C1 segment of cervical spinal cord (tissue), 14 donors: ENCODE measurements at places on chromosomes 1 and 21.

GRCh38 chr1:244413736-244414135 is 38.0 kb downstream of the ADSS2 start:
- DNase-seq, result no peak

DNA sequence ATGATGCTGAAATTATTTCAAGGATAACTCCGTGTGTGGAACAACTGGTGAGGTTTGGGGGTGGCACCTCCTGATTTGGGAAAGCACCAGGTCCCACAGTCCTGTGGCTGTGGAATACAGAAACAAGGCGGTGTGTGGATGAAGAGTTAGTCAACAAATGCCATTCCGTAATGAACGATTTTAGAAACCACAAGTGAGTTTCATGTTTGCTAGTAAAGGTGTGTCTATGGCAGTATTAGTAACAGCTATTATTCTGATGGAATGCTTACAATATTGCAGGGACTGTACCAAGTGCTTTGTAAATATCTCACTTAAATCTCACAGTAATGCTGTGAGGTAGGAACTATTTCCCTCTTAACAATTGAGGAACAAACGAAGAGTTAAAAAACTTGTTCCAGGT is 53.8 kb downstream of the B3GALNT2 start:
- DNase-seq, result no peak

GRCh38 chr1:110208916-110209645 is 1.0 kb upstream of the KCNC4 start:
- no peak for DNase-seq

GRCh38 chr1:66519992-66520391 is 14.0 kb upstream of the SGIP1 start:
- DNase-seq, result no peak

- DNase-seq, result no peak
Measured at GRCh38 chr1:182248721-182249120, 142.9 kb downstream of the GLUL start.

GRCh38 chr1:241902391-241903065 is 54.5 kb downstream of the EXO1 start:
- no peak for DNase-seq

- DNase-seq, result no peak
Measured at GRCh38 chr21:40845441-40845995, 1.4 kb downstream of the DSCAM start.

- no peak for DNase-seq
Measured at GRCh38 chr1:219092206-219092605, 81.5 kb upstream of the LYPLAL1 start.

DNA sequence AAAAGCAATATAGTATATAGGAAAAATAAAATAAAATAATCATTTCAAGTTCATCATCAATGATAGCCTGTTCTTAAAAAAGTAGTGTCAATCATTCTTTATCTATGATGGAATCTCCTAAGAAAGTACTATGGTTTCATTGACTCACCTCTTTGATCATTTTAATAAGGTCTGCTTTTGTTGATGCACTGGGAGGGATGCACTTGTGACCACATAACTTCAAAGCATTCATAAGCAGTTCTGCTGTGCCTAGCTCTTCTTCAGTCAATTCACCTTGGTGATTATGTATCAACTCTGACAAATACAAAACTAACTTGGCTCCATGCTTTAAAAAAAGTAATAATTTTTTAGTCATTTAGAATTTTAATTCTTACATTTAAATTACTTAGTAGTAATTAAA is 84.8 kb upstream of the GNG4 start:
- DNase-seq, result no peak

DNA sequence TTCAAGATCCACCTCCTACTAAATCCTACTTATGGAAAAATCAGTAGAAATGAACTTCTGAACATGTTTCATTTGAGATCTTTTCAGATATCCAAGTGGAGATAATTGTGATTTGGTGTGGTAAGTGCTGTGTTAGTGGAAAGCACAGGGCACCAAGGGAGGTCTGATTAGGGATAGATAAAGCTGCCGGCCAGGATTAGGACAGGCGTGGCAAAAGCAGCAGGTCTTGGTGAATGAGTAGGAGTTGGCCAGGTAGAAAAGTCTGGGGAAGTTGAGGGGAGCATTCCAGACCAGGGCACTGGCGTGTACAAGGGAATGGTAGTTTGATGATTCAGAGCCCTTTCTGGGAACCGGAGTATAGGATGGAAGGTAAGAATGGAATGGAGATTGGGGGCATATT is 47.8 kb downstream of the AZIN2 start:
- DNase-seq, result no peak

DNA sequence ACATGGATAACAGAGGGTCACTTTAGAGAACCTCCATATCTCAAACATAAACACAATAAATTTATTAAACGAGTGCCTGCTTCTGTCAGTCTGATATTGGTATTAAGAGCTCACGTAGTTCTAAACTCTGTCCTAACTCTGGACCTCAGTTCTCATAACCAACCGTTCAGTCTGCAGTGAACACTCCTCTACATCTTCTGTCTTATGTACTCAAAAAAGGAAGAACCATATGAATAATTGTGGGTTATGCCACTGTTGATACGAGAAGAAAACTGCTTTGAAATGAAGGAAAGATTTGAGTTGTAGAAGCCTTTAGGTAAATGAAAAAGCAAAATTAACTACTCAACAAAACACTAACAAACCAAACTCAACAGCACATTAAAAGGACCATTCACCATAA is 53.7 kb downstream of the DPYD start:
- DNase-seq, result no peak

DNA sequence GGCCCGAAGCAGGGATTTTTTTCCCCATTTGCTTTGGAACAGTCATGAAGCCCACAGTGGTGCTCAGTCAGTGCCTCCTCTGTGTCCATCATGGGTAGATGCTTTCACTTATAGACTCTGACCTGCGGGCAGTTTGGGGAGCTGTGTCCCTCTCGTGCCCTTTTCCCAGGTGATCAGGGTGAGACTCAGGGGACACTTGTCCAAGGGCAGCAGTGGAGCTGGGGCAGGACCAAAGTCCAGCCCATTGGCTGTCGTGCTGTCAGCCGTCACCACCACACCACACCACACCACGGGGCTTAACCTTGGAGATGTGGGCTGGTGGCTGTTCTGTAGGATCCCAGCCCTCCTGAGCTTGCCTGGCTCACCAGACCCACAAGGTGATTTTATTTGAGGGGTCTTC is 34.9 kb downstream of the SIM2 start:
- no peak for DNase-seq

DNA sequence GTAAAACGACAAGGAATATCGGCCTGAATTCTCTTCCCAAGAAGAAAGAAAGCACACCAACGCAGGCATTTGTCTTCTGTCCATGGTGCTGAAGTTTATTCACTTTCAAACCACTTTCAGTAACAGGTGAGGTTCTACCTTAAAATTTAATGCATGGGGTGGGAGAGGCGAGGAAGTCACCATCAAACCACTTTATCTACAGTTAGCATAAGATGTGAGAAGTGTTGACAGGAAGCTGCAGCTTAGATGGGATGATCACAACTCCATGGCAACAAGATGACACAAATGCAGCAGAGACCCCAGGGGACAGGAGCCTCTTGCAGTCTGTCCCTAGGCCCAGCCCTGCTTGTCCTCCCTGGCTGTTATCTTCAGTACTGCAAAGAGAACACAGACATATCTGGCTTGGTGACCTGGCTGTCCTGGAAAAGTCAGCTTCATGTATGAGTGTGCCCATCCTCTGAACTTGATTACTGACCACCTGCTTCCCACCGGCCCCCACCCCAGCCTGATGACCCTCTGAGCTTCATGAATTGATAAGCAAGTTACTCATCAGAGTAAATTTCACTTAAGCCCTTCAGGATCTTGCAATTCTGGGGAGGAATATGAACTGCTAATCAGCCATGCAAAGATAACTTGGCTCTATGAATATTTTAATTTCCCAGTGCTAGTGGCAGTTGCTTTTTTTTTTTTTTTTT is 1.8 kb downstream of the NPPA start:
- DNase-seq, result no peak

- DNase-seq, result no peak
Measured at GRCh38 chr21:28111151-28111619, 881.5 kb downstream of the LTN1 start.

DNA sequence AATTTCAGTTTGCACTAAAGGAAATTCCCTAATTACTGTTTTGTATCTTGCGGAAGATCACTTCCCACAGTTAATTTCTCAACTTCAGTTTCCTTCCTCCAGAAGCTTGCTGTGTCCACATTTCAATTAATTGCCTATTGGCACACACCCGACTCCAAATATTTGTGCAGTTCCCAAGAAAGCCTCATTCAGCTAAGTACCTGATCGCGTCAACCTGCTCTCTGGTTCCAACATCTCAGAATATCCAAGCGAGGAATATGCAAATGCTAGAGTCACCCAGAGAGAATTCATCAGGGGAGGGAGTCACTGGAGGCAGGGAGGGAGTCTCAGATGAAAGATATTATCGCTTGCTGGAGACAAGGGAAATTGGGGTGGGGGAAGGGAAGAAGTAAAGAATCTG is 351.3 kb downstream of the RRAGC start:
- no peak for DNase-seq

GRCh38 chr1:68723791-68724190 is 226.9 kb upstream of the DEPDC1 start:
- no peak for DNase-seq

DNA sequence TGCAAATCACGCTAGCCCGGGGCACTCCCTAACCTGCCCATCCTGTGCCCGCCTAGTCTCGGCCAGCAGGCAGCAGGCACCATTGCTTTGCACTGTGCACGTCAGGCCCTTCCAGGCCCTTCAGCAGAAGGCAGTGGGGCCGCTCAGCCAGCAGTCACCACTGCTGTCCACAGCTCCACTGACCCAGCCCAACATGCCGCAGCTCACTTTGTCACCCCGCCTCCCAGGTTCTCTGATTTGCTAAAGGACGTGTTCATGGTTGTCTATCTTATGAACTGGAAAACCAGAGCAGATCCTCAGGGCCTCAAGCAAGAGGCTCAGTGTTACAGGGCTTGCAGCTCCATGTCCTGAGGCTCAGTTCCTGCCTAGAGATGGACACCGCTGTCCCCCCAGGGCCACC is 14.2 kb upstream of the SPOCD1 start:
- DNase-seq, result no peak

DNA sequence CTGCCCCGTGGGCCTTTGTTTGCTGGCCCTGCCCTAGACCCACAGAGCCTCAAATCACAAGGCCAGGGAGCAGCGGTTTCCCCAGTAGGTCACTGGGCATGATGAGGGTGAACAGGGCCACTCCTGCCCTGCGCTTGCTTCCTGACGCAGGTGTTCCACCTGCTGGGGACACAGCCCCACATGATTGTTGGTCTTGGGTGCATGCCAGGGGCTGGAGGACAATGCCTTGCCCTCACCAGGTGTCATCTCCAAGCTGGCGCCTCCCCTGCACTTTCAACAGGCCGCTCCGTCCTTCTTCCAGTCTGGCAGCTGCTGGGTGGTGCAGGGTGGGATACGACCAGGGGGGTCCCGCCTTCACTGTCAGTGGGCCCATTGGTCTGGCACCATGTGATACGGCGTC is 24.3 kb downstream of the IL10RB start:
- DNase-seq, result no peak

- DNase-seq, result no peak
Measured at GRCh38 chr1:154006136-154006535, 15.6 kb downstream of the RPS27 start.

GRCh38 chr1:119909890-119910596 is 13.7 kb upstream of the ADAM30 start:
- no peak for DNase-seq

GRCh38 chr1:1305300-1306069 is 2.2 kb downstream of the ACAP3 start:
- DNase-seq, result no peak

DNA sequence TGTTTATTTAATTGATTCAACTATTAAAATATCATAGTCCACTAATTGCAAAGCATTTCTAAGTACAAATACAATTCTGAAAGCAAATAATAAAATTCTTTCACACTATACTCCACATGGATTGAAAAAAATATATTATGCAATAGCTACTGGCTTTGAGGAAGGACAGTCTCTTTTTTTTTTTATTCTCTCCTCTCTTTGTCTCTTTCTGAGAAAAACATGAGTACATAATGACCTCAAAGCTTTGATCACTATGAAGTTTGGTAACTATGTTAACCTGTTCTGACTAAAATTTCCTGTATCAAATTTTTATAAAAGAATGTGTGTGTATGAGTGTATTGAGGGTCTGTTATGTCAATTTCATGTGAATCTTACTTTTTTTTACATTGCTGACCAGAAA is 96.2 kb downstream of the RGS2 start:
- DNase-seq, result no peak

DNA sequence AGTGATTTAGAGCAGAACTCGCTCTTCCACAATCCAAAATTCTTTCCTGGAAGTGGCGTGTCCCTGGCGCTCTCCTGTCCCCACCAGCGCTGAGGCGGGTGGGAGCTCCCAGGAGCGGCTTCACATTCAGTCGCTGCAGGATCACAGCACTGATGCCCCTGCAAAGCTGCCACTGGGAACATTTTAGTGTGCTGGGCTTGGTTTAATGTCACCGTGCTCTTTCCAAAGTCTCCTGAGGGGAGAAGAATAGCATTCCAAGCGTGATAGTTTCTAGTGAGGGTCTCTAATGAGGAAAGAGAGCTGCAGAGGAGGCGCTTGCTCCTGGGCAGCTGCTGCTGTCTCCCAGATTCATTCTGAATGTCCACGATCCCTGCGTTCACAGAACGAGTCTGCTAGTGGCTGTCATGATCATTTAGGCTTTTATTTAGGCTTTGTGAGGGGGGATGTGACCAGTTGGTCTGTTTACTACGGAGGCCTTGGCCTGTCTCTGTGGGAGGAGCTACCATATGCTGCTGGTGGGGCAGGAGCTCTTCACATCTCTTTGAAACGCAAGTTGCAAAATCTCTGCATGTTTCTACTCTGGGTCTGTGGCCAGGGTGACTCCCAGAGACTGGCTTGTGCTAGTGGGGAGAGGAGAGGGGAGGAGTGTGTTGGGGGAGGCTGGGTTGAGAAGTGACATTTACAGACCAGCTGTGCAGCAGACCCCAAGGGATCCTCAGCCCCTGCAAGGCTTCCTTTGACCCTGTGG is 23.4 kb downstream of the OLFML3 start:
- no peak for DNase-seq

GRCh38 chr1:108961198-108961597 is 2.1 kb downstream of the CLCC1 start:
- no peak for DNase-seq

GRCh38 chr1:159646687-159647086 is 59.1 kb downstream of the APCS start:
- DNase-seq, result no peak

GRCh38 chr1:28208818-28209441 is 23.9 kb downstream of the DNAJC8 start:
- DNase-seq, result no peak

- no peak for DNase-seq
Measured at GRCh38 chr1:40923511-40924020, 55.9 kb upstream of the CTPS1 start.
